ENCODE measurements at places on chromosomes 11 and 22.

- peaks cover 30% of the 10 kb centered on the region for H3K27me3 ChIP-seq
- H3K4me3 ChIP-seq = no peak overlapping the region
- no peak overlapping the region for H3K27ac ChIP-seq
- no peaks in the 10 kb centered on the region for H3K36me3 ChIP-seq
- H3K4me1 ChIP-seq = no peaks in the 10 kb centered on the region
These were observed 10.2 kb downstream of the RASSF10 start for GRCh38 chr11:13019313-13019712.

DNA sequence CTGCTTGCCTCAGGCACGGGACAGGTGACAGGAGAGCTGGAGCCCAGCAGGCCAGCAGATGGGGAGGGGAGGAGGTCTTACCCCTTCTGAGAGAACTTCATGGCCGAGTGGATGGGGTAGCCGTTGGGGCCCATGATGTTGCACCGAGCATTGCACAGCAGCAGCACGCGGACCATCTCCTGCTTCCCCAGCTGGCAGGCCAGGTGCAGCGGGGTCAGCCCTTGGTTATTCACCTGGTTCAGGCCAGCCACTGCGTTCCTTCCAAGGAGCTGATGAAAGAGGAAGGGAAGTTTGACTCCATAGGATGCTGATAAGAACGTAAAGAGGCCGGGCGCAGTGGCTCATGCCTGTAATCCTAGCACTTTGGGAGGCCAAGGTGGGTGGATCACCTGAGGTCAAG, 29.4 kb upstream of the BAIAP2L2 start:
- H3K27me3 ChIP-seq = no peaks in the 10 kb centered on the region
- H3K4me3 ChIP-seq = no peak overlapping the region
- H3K4me1 ChIP-seq = peaks cover 28% of the 10 kb centered on the region
- H3K36me3 ChIP-seq = peaks cover 21% of the 10 kb centered on the region
- H3K27ac ChIP-seq = no peak overlapping the region

GRCh38 chr11:47464483-47464882, 15.5 kb upstream of the RAPSN start:
- peaks cover 2% of the 10 kb centered on the region for H3K4me1 ChIP-seq
- DNase-seq = no peak
- peaks cover 31% of the 10 kb centered on the region for H3K36me3 ChIP-seq

- H3K27ac ChIP-seq = no peak overlapping the region
- DNase-seq = no peak
- peaks cover 28% of the 10 kb centered on the region for H3K4me1 ChIP-seq
These were observed 15.2 kb downstream of the PRR33 start for GRCh38 chr11:1876361-1877063.

DNA sequence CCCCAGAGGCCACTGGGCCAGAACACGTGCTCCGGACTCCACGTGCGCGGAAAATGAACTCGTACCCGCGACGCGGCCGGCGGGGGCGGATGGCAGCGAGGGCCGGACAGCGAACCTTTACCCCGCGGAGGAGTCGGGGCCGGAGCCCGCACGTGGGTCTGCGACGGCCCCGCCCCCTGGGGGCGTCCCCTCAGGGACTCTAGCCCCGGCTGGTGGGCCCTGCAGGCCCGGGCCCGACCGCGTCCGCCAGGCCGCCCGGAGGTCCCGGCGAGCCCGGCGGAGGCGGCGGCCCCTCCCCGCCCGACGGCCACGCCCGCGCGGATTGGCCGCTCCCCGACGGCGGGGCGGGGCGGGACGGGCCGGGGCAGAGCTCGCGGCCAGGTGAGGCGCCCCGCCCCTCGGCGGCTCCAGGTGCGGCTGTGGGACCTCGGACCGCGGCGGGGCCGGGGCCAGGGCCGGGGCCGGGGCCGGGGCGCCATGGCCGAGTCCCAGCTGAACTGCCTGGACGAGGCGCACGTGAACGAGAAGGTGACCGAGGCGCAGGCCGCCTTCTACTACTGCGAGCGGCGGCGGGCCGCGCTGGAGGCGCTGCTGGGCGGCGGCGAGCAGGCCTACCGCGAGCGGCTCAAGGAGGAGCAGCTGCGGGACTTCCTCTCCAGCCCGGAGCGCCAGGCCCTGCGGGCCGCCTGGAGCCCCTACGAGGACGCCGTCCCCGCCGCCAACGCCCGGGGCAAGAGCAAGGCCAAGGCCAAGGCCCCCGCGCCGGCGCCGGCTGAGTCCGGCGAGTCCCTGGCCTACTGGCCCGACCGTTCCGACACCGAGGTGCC, at the start of gene FAM83F:
FAM83F (plus strand) TSS at position 389 of the 827 bp plus-strand sequence; CDS start at position 478, 89 bp downstream.
- H3K27me3 ChIP-seq = peaks cover 41% of the 10 kb centered on the region
- H3K4me1 ChIP-seq = peaks cover 6% of the 10 kb centered on the region
- no peaks in the 10 kb centered on the region for H3K36me3 ChIP-seq

GRCh38 chr11:76789443-76789719, 6.2 kb downstream of the TSKU start:
- H3K27ac ChIP-seq = no peak overlapping the region
- H3K4me1 ChIP-seq = no peaks in the 10 kb centered on the region
- peaks cover 33% of the 10 kb centered on the region for H3K27me3 ChIP-seq

DNA sequence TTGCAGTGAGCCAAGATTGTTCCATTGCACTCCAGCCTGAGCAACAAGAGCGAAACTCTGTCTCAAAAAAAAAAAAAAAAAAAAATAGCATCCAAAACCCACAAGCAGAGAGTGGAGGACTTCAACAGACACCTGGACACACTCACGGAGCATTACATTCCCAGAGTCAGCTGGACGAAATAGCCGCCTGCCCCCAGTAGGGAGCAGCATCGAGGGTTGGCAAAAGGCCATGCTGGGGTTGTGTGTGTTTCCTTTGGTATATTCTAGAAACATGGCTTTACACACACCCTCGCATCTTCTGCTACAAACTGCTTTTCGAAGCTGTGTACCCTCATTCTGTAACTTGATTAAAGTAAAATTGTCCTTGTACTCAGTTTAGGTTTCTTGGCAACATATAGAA, 5.3 kb downstream of the ADA2 start:
- H3K4me1 ChIP-seq = peaks cover 35% of the 10 kb centered on the region
- DNase-seq = peak; percentile 56
- H3K36me3 ChIP-seq = peaks cover 24% of the 10 kb centered on the region
- peak overlapping the region; percentile 60 for H3K27ac ChIP-seq

GRCh38 chr11:1511937-1512496, 25.4 kb upstream of the MOB2 start:
- H3K4me3 ChIP-seq = no peak overlapping the region
- DNase-seq = no peak
- peaks cover 8% of the 10 kb centered on the region for H3K4me1 ChIP-seq
- no peak overlapping the region for H3K27ac ChIP-seq

GRCh38 chr11:65932558-65932919, 12.7 kb upstream of the TSGA10IP start:
- no peak overlapping the region for H3K4me3 ChIP-seq
- H3K4me1 ChIP-seq = peaks cover 48% of the 10 kb centered on the region

DNA sequence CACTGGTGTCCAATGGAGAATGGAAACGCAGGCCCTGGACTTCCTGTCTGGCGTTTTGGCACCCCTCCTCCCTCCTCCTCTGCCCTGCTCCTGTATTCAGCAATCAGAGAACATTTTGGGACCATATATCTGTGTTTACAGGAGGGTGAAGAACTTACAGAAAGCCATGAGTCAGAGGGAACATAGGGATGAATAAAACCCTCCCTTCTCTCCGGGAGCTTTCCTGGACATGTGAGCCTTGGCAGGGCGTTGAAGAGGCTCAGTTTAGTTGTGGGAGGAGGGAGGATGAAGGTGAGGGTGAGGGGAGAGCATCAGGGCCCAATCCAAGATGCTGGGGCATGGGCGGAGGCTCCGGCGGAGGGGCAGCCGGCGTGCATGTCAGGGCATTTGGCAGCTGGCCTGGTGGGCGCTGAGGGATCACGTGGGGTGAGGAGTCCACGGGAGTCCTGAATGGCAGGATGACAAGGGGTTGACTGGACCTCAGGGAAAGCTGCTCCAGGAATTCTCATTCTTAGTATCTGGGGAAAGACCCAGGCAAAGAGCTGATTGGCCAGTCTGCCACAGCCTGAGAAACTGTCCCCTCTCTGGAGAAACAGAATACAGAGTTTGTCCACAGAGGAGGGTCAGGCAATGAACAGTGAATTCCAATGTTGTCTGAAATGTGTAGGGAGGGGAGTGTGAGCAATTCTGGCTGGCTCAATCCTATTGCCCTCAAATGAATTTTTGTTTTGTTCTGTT, 28.9 kb downstream of the MICAL2 start:
- peaks cover 24% of the 10 kb centered on the region for H3K36me3 ChIP-seq
- H3K27me3 ChIP-seq = no peaks in the 10 kb centered on the region
- H3K4me1 ChIP-seq = peaks cover 42% of the 10 kb centered on the region
- H3K27ac ChIP-seq = no peak overlapping the region

- no peak overlapping the region for H3K27ac ChIP-seq
- H3K4me1 ChIP-seq = peaks cover 15% of the 10 kb centered on the region
- DNase-seq = no peak
- peaks cover 78% of the 10 kb centered on the region for H3K36me3 ChIP-seq
- H3K4me3 ChIP-seq = no peak overlapping the region
These were observed 14.1 kb downstream of the PATZ1 start for GRCh38 chr22:31332010-31332409.

- peaks cover 2% of the 10 kb centered on the region for H3K4me1 ChIP-seq
- peak; percentile 79 for DNase-seq
- H3K4me3 ChIP-seq = no peak overlapping the region
- no peaks in the 10 kb centered on the region for H3K36me3 ChIP-seq
These were observed 22.0 kb downstream of the RHBDD3 start for GRCh38 chr22:29245626-29246385.

DNA sequence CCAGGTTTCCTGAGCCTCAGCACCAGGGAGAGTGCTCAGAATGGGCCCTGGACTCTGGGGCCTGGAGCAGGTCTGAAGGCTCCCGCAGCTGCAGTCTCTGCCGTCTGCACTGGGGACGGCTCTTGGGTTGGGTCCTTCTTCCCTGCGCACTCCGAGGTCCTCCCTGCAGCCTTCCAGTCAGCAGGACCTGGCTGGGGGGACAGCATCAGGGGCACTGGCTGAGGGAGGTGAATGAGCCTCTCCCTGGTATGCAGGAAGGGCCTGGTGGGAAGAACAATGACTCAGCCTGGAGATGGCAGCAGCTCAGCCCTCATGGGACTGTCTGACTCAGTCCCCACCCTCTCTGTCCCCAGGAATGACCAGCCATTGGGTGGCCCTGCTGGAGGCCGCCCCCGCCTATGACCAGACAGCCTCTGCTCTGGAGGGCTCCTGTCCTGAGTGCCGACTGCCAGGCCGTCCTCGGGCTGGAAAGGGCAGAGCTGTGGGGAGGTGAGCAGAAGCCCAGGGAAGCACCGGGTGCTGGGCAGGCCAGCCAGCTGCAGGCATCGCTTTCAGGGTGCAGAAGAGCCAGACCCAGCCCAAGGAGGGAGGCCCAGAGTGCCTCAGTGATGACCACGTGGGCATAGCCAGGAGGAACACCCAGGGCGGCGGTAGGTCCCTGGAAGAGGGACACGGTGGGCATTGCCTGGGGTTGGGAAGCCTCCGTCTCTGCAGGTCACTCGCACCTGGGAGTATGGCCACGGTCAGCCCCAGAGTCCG, 455.0 kb downstream of the BRD1 start:
- DNase-seq = peak; percentile 10
- H3K36me3 ChIP-seq = no peaks in the 10 kb centered on the region
- H3K27ac ChIP-seq = no peak overlapping the region
- H3K4me1 ChIP-seq = no peaks in the 10 kb centered on the region
- no peak overlapping the region for H3K4me3 ChIP-seq

DNA sequence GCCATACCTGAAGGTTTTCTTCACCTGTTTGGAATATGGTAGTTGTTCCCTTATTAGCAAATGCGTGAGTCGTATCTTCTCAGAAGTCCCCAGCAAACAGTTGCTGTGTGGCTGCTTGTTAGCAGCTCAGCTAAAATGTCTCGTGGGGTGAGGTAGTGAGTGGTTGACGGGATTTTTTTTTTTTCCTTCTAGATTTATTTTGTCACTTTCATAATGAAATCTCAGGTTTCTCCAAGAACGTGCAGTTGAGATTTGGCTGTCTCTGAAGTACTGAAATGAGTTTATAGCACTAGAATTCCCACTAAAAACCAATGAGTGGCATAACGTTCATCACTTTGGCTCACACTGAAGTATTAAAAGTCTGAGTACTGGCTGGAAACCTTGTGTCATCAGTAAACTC, 16.8 kb downstream of the RCN1 start:
- H3K36me3 ChIP-seq = peaks cover 18% of the 10 kb centered on the region
- DNase-seq = no peak
- H3K27me3 ChIP-seq = peaks cover 2% of the 10 kb centered on the region
- no peaks in the 10 kb centered on the region for H3K4me1 ChIP-seq
- no peak overlapping the region for H3K4me3 ChIP-seq

DNA sequence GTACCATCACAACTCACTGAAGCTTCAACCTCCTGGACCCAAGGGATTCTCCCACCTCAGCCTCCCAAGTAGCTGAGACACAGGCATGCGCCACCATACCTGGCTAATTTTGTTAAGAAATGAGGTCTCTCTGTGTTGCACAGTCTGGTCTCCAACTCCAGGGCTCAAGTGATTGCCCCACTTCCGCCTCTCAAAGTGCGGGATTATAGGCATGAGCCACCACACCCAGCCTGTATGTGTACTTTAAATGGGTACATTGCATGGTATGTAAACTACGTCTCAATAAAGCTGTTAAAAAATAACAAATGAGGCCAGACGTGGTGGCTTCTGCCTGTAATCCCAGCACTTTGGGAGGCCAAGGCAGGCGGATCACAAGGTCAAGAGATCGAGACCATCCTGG, 36.2 kb upstream of the DDX6 start:
- H3K36me3 ChIP-seq = no peaks in the 10 kb centered on the region
- no peaks in the 10 kb centered on the region for H3K27me3 ChIP-seq
- H3K27ac ChIP-seq = no peak overlapping the region
- no peak overlapping the region for H3K4me3 ChIP-seq
- DNase-seq = no peak
- H3K4me1 ChIP-seq = peaks cover 2% of the 10 kb centered on the region

GRCh38 chr11:111305162-111305802, 6.9 kb downstream of the POU2AF3 start:
- H3K27me3 ChIP-seq = peaks cover 46% of the 10 kb centered on the region
- H3K4me3 ChIP-seq = no peak overlapping the region
- no peaks in the 10 kb centered on the region for H3K36me3 ChIP-seq

- H3K4me1 ChIP-seq = no peaks in the 10 kb centered on the region
- no peak overlapping the region for H3K27ac ChIP-seq
- no peak for DNase-seq
- no peak overlapping the region for H3K4me3 ChIP-seq
These were observed 25.5 kb downstream of the DKK3 start for GRCh38 chr11:11982975-11983374.

GRCh38 chr22:40203572-40203971, 25.8 kb downstream of the TNRC6B start:
- H3K27ac ChIP-seq = peak overlapping the region; percentile 59
- peak overlapping the region; percentile 48 for H3K4me3 ChIP-seq
- peaks cover 43% of the 10 kb centered on the region for H3K4me1 ChIP-seq
- DNase-seq = peak; percentile 51

GRCh38 chr11:2586087-2586792, 113.6 kb downstream of the KCNQ1OT1 start:
- H3K36me3 ChIP-seq = no peaks in the 10 kb centered on the region
- no peak overlapping the region for H3K4me3 ChIP-seq
- no peaks in the 10 kb centered on the region for H3K4me1 ChIP-seq
- no peak overlapping the region for H3K27ac ChIP-seq
- peak; percentile 9 for DNase-seq
- H3K27me3 ChIP-seq = no peaks in the 10 kb centered on the region
